ENCODE measurements at places on chromosomes 2 and 18.

DNA sequence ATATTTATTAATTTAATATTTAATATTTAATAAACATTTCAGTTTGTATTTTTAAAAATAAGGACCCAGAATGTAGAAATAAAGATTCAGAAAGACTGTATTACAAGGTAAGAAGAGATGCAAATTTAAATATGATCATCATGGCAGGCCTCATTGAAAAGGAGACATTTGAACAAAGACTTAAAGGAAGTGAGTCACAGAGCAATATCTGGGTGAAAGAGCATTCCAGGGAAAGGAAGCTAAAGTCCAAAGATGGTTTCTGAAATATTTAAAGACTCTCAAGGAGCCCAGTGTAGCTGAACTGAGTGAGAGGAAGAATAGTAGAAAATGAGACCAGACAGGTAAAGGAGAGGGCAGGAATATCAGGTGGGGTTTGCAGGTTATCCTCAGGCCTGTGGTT is 5.9 kb downstream of the SCYGR4 start:
- DNase-seq, result peak; percentile 78

GRCh38 chr2:109516445-109517117 is 97.2 kb downstream of the SEPTIN10 start:
- DNase-seq, result peak; percentile 66

DNA sequence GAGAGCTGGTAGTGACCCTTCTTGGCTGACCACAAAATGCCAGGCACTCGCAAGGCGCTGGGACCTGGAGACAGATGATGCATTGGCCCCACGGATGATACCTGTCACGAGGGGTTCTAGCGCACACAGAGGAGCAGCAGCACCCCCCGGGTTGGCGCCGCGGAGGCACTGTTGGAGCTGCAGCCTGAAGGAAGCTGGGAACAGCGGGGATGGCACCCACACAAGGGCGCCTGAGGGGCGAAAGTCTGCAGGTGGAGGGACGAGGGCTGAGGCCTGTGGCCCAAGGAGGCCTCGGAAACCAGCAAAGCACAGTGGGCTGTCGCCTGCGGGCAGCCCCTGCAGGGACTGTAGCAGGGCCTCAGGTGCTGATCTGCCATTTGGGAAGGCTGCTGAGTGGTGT is 33.6 kb downstream of the FAM228A start:
- DNase-seq, result no peak

- no peak for DNase-seq
These were observed 57.6 kb upstream of the ZNF532 start for GRCh38 chr18:58806826-58807714.

DNA sequence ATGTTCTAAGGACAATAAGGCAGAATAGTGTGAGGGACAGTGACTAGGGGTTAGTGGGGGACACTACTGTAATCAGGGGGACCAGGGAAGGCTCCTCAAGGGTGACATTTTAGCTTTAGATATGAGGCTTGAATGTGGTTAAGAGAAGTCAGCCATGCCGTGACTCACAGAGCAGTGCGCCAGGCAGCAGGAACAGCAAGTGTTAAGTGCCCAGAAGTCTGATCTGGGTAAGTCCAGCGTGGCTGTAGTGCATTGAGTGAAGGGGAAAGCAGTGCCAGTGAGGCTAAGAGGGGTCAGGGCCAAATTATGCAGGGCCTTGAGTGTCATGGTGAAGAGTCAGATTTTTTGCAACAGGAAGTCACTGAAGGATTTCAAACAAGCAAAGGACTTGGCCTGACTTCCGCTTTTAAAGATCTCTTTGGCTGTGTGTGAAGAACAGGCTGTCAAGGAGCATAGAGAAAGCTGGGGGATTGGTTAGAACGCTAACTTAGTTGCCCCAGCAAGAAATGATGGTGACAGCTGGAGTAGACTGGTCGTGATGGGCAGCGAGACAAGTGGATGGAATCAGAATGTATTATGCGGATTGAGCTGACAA is 151.5 kb downstream of the MSH2 start:
- DNase-seq, result no peak

GRCh38 chr2:240387669-240388358 is 47.6 kb upstream of the GPC1 start:
- DNase-seq, result peak; percentile 97

DNA sequence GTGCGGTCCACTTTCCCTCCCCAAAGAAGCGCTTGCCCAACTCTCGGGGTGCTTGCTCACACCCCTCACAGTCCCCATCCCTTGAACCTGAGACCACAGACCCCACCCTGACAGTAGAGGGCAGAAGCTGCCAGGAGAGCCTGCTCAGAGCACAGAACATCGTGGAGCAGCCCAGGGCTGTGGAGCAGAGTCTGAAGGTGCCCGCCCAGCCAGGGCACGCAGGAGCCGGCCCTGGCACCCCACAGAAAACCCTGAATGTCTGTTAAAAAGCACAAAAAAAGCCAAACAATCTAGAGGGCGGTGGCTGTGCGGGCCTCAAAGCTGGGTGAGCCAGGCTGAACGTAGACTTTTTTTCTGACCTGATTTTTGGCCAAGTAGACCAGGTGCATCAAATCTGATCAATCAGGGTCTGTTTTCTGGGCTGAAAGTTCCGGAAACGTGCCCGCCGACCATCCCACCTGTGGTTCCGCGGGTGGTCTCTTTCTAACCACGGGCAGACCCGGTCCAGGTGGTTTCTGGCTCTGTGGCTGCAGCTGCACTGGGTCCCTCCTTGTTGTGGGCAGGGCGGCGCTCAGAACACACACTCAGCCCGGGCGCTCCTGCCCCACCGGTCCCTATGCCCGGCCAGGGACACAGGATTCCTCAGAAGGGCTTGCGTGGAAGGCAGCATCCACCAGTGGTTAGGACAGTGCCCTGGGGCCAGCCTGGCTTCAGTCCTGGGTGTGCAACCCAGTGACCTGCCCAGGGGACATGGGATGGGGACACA is 66.3 kb downstream of the SLC66A2 start:
- DNase-seq, result no peak

DNA sequence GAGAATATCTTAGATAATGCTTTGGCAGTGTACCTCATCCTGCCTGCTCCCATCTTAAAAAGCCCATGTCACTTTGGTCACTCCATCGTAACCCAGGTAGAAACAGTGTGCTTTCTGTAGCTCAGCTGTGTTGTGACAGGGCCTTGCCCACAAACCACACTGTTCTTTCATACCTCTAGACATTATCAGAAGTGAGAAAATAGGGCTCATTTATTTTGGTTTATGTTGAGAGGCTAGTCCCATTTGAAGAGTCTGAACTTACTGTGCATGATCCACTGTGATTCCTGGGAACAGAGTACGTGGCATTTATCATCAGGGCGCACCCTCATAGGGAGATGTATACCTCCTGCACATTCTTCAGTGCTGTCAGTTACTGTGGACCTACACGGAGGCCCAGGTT is 69.7 kb downstream of the FEZ2 start:
- DNase-seq, result no peak

GRCh38 chr2:171389325-171389724 is 44.5 kb downstream of the METTL8 start:
- DNase-seq, result no peak

- peak; percentile 10 for DNase-seq
These were observed 7.3 kb upstream of the CHN1 start for GRCh38 chr2:175012516-175012915.

GRCh38 chr2:105587637-105588036 is 157.1 kb upstream of the NCK2 start:
- DNase-seq, result no peak

GRCh38 chr2:85368921-85369320 is 14.4 kb downstream of the ELMOD3 start:
- no peak for DNase-seq
